ENCODE measurements at places on chromosomes 13 and 19.

DNA sequence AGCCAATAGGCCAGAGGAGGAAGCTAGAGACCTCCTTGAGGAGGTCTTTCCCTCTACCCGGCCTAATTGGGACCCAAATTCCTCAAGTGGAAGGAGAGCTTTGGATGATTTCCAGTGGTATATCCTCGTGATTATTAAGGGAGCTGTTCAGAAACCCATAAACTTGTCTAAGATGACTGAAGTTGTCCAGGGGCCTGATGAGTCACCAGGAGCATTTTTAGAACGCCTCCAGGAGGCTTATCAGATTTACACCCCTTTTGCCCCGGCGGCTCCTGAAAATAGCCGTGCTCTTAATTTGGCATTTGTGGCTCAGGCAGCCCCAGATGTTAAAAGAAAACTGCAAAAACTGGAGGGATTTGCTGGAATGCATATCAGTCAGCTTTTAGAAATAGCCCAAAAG is 198.1 kb downstream of the ZNF486 start:
- no peak for DNase-seq

GRCh38 chr13:44396701-44397580 is 23.3 kb downstream of the SERP2 start:
- no peak for DNase-seq

DNA sequence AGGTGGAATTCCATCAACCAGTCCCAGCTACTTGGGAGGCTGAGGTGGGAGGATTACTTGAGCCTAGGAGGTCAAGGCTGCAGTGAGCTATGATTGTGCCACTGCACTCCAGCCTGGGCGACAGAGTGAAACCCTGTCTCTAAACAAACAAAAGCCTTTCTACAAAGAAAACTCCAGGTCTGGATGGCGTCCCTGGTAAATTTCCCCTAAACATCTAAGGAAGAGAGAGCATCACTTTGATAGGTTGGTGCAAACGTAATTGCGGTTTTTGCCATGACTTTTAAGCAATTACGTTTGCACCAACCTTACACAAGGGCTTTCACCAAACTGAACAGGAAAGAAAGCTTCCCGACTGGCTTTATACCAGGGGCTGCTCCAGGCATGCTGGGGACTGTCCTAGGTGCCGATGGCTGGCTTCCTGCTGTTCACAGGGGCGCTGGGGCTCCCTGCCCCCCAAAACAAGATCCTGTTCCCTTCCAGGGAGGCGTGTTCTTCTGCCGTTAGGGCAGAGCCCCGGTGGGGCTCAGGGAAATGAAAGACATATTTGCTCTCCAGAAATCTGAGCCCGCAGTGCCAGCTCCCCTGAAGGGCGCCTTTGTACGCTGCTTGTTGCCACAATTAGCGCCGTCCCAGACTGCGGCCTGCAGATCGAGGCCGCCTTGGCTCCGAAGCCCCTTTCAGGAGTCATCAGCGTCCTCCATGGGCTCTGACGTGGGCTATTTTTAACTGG is 38.7 kb upstream of the KLF2 start:
- no peak for DNase-seq

DNA sequence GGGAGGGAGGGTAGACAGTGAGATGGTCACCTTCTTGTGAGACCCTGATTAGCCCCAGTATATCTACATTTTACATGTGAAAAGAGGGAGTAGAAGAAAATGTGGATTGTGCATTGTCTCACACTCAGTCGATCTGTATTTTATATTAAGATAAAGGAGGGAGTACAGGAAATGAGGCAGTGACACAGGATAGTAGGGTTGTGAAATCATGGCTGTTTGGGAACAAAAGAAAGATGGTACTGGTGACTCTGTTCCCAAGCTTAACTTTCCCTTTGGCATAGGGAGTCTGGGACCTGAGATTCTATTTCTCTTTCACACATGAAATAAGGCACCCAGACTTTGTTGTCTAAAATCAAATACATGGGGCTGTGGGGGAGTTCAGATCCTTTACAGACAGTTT is 194.7 kb downstream of the ABCC4 start:
- no peak for DNase-seq

- no peak for DNase-seq
These were observed 38.8 kb downstream of the VSTM2B start for GRCh38 chr19:29564574-29565005.

DNA sequence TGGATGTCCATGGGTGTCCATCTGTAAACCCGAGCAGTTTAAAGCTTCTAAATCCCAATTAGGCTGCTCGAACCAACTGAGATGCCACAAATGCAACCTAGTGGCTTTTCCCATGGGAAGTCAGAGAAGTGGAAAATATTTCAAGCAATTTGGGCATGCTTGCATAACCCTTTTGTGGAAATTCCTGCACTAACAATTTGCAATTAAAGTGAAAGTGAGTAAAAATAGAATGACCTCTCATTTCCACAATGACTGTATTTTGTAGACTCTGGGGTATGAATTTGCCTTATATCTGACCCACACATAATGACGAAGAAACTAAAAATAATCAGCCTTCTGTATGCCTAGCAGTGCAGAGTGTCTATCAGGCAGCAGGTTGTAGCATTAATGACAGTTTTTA is 91.8 kb upstream of the TSC22D1 start:
- no peak for DNase-seq

- DNase-seq: peak; percentile 63
These were observed 1.1 kb downstream of the FOXO1 start for GRCh38 chr13:40665126-40666044.

GRCh38 chr19:33207903-33208302 is 13.8 kb downstream of the LRP3 start:
- no peak for DNase-seq

DNA sequence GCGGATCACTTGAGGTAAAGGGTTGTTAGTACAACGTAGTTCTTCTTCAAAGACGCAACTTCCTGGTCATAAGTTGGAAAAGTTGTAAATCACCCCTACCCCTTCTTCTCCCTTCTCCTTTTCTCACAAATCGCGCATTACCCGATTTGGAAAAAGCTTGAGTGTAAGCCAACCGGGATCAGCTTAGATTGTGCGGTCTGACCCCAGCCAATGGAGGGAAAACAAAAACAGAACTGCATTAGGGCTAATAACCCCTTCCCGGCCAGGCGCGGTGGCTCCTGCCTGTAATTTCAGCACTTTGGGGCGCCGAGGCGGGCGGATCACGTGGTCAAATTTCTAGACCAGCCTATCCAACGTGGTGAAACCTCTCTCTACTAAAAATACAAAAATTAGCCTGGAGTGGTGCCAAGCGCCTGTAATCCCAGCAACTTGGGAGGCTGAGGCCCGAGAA is 806 bp downstream of the ZNF90 start:
- no peak for DNase-seq

GRCh38 chr19:47813304-47813994 is 8.3 kb upstream of the CRX start:
- DNase-seq: peak; percentile 79

GRCh38 chr13:82010780-82011179 is 1669.9 kb upstream of the SPRY2 start:
- no peak for DNase-seq

DNA sequence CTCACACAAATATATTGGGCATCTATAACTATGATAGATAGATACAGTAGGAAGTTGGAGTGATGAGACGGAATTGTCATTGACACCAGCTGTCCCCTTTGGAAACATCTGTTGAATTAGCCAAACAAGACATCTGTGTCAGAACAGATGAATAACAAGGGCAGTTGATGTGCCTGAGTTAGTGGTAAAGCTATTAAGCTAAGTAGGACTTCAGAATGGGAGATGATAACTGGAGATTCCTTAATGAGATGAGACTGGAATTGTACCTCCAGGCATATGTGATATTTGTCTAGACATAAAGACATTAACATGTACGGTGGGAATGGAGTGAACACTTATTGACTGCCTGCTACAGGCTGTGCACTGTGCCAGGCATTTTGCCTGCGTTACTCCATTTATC is 78.7 kb downstream of the MBNL2 start:
- no peak for DNase-seq

- DNase-seq: no peak
These were observed 590.9 kb upstream of the SGCG start for GRCh38 chr13:22589880-22590279.

GRCh38 chr19:9381361-9381785 is 18.6 kb downstream of the ZNF177 start:
- DNase-seq: no peak

DNA sequence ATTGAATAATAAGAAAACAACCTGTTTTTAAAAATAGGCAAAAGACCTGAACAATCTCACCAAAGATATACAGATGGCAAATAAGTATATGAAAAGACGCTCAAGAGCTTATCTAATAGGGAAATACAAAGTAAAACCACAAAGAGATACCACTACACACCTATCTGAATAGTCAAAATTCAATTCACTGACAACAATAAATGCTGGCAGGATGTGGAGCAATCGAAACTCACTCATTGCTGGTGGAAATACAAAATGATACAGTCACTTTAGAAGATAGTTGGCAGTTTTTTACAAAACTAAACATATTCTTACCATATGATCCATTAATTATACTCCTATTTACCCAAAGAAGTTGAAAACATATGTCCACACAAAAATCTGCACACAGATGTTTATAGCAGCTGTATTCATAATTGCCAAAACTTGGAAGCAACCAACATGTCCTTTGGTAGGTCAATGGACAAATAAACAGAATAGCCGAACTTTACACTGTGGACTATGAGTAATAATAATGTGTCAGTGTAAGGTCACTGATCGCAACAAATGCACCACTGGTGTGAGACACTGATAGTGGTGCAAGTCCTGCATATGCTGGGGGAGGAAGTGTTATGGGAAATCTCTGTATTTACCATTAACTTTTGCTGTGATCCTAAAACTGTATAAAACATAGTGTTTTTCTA is 20.8 kb downstream of the ZC3H13 start:
- DNase-seq: no peak

DNA sequence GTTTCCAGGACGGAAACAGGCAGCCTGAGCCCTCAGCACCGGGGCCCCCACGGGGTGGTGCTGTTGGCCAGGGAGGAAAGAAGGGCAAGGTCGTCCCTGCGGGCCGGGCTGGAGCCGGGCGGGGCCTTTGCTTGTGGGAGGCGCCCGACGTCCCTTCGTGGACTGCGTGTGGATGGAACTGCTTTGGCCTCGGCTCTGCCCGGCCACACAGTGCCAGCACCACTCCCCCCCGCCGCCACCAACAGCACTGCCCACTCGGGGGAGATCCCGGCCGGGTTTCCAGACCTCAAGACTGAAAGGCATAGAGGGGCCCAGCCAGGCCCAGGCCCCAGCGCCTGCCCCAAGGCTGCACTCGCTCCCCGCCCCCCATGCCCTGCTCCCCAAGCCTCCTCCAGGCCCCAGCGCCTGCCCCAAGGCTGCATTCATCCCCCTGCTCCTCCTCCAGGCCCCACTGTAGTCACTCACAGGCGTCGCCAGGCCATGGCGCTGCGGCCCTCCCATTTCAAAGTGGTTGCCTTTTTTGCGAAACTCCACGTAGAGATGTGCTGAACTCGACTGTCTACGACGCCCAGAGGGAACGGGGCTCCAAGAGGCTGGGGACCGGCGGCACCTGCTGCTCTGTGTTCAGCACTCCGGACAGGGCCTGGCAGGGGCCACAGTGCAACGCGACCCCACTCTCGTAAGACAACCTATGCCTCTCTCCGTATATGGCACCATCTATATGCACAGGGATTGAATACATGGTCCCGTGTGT is 22.5 kb downstream of the C13orf46 start:
- peak; percentile 82 for DNase-seq

DNA sequence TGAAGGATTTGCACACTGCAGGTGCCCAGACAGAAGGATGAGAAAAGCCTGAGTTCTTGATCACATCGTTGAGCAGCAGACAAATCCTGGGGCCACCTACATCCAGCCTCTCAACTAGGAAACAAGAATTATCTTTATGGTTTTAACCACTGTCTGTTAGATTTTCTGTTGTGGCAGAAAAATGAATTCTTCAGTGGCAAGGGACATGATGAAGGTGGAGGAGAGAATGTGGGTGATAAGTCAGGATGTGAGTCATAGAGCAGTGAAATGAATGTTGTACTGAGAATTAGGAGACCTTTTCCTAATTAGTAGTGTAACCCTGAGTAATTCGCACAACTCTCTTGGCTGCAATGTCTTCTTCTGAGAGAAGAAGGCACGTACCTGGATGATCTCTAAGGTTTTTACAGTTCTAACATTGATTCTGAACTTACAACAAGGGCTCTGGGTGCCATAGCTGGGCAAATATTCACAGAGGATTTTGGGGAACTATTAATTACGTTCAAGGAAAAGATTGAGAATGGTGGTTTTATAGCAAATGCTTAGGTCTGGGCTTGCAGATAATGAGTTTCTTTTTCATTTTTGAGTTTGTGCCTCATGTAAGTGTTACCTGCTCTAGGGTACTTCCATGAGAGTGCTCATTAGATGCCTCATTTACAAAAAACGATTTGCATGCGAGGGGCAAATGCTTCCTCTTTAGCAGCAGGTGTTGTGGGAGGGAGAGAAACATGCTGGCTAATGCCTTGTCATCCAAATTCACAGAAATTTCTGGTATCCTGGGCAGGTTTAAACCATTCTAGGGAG is 111.0 kb upstream of the KL start:
- no peak for DNase-seq

DNA sequence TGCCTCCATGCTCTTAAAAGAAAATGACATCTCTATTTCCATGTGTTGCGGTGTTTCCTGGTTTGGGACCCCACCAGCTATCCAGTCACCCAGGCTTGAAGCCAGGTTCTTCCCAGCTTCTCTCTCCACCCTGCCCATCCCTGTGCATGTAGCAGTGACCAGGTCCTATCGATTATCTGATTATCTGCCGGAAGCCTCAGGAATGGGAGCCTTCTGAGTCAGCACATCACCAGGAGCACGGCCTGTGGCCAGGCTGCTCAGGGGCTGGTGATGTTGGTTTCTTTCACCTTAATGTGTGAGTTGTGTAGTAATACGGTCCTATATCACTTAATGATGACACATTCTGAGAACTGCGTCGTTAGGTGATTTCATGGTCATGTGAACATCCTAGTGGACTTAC is 33.7 kb downstream of the PPP1R37 start:
- DNase-seq: no peak

- no peak for DNase-seq
These were observed 1210.7 kb upstream of the PCDH9 start for GRCh38 chr13:68440874-68441273.
